Fibroblast of pulmonary artery (primary cell): ENCODE measurements at places on chromosomes 2 and 18.

DNA sequence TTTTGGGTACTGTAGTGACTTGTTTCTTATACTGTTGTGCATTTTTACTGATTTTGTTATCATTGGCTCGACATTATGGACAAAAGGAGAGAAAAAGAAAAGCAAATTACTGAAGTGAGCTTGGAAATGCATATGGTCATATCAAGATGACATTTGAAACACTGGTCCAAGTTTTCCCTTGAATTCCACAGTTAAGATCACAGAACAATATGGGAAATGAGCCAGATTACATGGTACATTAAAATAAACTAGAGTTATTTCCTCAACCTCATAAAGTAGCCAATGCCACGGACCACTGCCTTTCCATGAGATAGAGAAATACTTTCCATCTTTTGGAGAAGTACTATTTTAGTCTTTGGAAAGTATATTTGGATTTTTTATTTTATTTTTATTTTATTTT, 62.0 kb upstream of the SGPP2 start:
- DNase-seq, result peak; percentile 27

DNA sequence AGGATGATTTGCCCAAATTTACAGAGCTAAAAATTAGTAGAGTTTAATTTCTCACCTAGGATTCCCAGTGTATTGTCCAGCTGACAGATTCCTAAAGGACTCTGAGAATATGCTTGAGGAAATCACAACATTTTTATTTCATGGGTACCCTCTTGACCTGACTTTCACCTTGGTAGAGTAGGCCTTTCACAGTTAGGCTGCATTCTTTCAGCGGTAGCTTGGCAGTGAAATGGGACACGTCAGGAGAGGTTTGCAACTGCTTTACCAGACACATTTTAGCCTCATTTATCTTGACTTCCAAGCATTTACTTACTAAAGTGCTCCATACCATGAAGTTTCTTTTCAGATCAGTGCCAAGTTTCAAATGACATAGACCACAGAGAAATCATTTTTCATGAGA, 937.9 kb upstream of the LRRTM1 start:
- no peak for DNase-seq

DNA sequence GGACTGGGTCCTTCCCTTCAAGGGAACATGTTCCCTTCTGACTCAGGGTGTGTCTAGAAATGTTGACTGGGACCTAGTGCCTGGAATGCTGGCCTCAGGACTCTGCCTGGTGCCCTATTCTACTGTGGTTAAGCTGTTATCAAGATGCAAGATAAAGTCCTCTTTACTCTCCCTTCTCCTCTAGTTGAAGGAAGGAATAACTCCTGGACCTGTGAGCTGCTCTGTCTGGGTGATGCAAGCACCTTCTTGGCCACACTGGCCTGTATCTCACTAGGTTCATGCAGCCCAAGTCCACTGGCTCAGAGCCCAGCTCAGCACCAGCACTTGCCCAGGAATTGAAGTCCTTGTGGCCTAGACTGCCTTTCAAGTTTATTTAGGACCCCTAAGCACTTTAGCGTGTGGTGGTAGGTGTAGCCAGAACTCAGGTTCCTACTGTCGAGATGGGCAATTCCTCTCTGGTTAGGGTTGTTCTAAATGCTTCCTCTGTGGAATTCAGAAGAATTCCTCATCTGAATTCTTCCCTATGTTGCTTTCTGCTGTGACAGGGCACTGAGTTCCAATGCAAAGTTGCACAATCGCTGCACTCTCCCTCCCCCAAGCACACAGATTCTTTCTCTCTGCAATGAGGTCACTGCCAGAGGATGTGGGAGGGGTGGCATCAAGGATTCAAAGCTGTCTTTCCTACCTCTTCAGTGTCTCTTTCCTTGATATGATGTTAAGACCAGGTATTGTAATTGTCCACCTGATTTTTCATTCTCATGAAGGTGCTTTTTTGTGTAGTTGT, 54.7 kb downstream of the VWC2L start:
- DNase-seq, result peak; percentile 7

- peak; percentile 47 for DNase-seq
Observed at GRCh38 chr2:176111309-176111663, 4.2 kb downstream of the HOXD11 start.

GRCh38 chr2:621303-622099, 55.7 kb downstream of the TMEM18 start:
- no peak for DNase-seq

DNA sequence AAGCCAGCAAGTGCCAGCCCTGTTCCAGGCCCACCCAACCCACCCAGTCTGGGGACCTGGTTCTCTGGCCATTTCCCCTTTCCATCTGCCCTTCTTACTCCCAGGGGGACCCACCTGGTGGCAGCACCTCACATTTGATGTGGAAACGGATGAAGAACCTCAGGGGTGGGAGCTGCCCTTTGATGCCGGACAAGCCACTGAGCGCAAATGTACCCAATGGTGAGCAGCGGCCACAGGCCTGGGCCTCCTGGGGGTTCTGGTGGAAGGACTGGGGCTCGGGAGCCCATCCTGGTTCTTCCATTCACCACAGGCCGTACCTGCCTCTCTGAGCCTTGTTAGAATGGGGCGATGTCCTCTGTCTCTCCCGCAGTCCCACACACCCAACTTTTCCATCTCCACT, 84.7 kb downstream of the EPAS1 start:
- no peak for DNase-seq

- peak; percentile 82 for DNase-seq
Observed at GRCh38 chr2:23381084-23381483, 3.9 kb upstream of the KLHL29 start.

- DNase-seq, result no peak
Observed at GRCh38 chr2:84628486-84628885, 112.2 kb downstream of the DNAH6 start.

- no peak for DNase-seq
Observed at GRCh38 chr2:144249035-144249637, 270.8 kb downstream of the ZEB2 start.

DNA sequence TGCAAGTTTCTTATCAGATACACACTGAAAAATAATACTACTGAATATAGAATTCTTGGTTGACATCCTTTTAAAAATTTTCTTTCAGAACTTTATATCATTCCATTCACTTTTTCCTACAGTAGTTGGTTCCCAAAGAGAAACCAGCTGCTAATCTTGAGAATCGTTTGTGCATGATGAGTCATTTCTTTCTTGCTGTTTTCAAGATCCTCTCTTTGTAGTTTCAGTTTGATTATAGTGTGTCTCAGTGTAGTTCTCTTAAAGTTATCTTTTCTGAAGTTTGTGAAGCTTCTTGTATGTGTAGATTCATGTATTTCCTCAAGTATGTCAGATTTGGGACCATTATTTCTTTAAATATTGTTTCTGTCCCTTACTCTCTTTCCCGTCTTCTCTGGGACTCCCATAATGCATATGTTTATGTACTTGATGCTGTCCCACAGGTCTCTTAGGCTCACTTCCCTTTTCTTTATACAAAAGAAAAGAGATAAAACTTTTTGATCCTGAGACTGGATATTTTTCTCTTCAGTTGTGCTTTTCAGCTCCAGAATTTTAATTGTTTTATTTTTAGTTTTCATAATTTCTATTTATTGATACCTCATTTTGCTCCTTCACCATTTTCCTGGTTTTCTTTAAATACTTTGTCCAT, 801.0 kb downstream of the TDRD15 start:
- no peak for DNase-seq

DNA sequence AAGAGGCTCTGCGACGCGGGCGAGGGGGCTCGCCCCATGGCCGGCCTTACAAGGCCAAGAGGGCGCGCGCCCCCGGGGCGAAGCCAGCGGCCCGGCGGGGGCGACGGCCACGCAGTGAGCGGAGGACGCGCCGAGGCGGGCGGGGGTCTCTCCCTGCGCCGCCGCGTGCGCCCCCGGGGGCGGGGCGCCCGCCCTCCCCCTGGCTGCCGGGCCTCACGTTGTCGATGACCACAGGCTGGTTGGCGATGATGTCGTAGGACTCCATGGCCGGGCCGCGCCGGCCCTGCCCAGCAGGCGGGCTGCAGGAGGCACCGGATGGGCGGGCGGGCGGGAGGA, 250 bp downstream of the ACTR1B start:
- DNase-seq, result no peak

DNA sequence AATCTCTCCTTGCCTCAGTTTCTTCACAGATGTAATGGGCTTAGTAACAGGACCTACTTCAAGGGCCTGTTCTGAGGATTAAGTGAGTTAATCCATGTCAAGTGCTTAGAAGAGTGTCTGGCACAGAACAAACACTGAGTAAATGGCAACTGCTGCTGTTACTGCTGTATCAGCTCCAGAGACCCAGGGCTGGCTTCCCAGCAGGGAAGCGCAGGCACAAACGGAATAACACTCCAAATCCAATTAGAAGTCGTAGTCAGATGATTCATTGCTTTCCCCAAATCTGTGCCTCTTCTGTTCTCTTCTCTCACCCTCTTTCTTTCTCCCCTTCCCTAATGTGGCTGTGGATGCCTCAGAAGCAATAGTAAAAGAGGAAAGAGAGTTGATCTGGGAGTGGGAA, 101.1 kb upstream of the FZD7 start:
- DNase-seq, result no peak

DNA sequence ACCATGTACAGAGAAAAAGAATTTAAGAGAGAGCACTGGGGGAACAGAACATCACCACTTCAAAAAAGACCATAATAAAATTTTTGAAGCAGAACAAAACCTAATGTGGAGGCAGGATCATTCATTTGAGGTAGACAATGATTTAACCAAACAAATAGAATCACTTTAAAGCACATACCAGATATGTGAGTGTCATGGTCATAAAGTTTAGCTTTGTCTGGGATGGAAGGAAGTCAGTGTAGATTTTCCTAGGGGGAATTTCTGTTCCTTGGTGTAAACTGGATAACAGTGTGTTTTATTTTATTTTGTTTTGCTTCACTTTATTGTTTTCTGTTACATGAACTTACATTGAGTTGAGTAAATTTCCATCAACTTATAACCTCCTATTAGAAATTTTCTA, 120.8 kb downstream of the CRIM1 start:
- no peak for DNase-seq

GRCh38 chr18:25517881-25518715, 166.1 kb upstream of the ZNF521 start:
- DNase-seq, result no peak

DNA sequence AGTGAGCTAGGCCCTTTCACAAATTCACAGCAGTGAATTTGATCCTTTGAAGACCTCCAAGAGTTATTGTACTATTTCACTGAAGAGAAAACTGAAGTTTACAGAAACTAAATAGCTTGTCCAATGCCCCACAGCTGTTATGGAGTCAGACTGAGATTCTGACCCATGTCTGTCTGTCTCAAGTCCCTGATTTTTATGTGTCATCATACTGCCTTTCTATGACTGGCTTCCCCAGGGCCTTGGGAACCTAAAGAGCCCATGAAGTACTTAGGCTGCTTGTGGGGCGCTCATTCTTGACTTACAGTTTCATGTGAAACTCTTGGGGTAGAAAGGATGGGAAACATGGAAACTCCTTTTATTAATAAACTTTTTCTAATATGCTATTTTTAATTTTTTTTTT, 107.7 kb downstream of the ATL2 start:
- DNase-seq, result no peak

DNA sequence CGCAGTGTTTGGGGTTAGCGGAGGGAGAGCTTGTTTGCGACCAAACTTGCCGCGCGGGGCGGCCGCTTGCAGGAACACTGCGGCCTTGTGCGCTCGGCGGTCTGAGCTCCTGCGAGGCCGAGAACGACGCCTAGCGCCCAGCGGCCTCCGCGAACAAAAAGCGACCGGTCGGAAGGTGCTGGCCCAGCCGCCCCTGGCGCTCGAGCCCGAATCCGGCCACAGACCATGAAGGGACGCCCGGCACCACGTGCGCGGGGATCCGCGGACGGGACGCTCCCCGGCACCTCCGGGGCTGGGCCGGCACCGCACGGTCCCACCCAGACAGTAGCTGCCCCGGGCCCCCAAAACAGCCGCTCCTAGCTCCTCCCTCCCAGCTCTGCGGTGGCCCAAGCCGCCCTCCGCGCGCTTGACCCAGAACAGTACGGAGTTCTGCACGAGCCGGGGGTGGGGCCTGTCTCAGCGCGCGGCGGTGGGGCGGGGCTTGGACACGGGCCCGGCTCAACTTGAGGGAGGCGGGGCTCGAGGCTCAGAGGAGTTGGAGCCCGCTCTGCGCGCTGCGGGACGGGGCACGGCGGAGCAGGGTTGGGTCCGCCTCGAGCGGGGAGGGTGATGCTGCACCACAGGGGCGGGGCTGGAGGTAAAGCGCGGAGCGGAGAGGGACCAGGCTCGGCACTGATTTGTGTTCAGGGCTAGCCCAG, 664 bp upstream of the IMPA2 start:
- peak; percentile 99 for DNase-seq

DNA sequence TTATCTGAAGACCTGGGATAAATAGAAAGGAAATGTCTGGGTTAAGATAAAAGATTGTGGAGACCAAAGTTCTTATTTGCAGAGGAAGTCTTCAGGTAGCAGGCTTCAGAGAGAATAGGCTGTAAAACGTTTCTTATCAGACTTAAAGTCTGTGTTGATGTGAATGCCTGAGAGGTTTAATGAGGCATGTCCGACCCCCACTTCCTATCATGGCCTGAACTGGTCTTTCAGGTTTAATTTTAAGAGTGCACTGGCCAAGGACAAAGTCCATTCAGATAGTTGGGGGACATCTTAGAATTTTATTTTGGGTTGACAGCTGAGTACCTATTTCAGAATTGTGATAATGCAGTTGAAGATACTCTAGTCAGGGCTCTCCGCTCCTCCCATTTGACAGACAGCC, 92.1 kb downstream of the ATL2 start:
- no peak for DNase-seq

GRCh38 chr2:120861576-120862191, 126.0 kb downstream of the GLI2 start:
- DNase-seq, result no peak

GRCh38 chr18:12891561-12891960, 7.5 kb upstream of the PTPN2 start:
- DNase-seq, result no peak

- DNase-seq, result no peak
Observed at GRCh38 chr2:22821458-22821857, 563.5 kb upstream of the KLHL29 start.

DNA sequence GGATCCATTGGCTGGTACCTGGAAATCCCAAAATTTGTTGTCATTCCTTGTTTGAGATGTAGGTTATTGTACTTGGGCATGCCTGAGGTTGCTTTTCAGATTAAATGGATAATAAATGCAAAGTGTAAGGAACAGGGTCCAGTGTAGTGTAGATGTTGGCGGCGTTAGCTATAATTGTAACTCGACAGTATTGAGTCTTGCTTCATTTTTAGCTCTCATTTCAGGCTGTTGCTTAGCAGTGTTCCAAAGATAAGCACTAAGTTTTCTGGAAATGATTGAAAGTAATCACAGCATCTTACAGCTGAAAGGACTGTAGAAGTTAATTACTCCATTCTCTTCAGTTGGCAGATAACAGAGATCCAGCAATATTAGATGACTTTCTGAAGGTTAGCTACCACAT, 47.8 kb upstream of the SPTBN1 start:
- no peak for DNase-seq

- DNase-seq, result no peak
Observed at GRCh38 chr2:240783819-240784621, 36.0 kb downstream of the KIF1A start.

GRCh38 chr2:224347176-224348051, 54.5 kb downstream of the FAM124B start:
- DNase-seq, result no peak
